ENCODE measurements at places on chromosomes 13 and 19.

DNA sequence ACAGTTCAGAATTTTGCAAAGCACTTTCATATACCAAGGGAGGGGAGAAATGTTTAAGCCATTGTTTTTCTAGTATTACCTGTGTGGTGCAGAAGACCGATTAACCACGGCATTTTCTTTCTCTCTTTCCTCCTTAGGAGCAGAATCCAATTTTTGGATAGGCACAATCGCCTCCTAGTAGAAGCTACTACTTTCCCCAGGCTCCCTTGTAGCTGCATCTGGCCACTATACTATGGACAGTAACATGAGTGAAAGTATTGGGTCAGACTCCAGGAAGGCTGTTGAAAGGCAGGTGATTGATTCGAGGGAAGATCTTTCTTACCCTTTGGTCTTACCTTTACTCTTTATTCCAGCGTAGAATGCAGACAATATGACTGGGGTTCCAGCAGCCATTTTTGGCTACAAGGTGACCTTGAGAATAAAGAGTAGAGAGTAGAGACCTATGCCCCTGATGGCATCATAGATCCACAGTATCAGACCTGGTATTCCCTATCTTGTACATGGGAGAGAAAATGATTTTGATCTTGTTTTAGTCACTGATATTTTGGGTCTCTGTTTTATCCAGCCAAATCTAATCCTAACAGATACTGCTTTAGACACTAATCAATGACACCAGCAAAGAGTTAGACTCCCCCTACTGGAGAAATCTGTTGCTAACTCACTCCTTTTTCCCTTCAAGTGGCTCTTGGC, 77.0 kb downstream of the LRRC63 start:
- DNase-seq, result peak; percentile 60

GRCh38 chr13:40576369-40576768, 90.1 kb downstream of the FOXO1 start:
- no peak for DNase-seq

DNA sequence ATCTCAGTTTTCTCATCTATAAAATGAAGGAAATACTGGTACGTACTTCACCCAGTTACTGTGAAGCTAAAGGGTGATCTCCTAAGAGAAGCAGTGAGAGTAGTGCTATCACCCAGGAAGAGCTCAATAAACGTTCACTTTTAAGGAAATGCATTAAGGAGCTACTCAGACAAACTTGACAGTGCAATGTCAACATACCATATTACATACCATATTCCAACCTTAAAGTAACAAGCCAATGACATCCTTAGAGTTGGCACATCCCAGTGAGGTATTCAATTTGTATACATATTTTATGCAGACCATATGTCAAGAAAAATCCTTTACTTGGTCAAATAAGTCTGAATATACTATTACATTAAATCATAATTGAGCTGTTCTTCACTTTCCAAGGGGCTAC, 7.0 kb downstream of the TBC1D4 start:
- no peak for DNase-seq

DNA sequence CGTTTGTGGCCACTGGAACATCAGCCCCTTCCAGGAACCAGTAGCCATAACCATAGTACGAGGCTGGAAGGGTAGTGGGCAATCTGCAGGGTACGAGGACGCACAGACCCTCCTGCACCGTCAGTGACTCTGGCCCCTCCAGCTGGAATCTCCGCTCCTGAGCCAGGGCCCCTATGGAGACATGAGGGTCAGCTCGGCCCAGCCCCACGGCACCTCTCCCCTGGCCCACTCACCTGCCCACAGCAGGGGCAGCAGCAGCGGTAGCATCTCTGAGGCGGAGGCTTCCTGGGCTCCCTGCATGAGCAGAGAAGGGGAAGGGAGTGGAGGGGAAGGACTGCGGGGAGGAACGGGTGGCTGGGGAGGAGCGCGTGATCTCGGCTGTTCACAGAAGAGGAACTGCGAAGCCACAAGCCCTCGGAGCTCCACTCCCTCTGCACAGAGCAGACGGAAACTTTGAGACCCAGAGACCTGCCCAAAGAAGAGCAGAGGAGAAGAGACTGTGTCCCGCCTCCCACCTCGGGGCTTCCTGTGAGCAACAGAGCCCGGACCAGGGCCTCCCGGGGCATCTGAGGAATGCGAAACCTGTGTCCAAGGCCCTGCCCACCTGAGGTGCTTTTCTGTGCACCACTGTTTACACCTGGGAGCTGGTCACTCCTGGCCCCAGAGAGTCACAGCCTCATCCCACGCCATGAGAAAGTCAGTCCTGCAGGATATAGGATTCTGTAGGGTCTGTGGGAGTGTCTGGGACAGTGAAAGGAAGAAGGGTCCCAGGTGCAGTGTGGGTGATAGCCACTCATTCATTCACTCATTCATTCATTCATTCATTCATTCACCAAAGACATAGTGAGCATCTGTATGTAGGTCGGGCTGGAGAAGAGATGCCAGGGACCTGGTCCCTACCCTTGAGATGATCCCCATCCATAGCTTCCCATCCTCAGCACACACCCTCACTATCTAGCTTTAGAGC, at the start of gene SIGLEC6:
Gene SIGLEC6 (minus strand): TSS at position 322 of the 967 bp plus-strand sequence. CDS start 22 bp downstream, at position 300.
- DNase-seq, result peak; percentile 88

DNA sequence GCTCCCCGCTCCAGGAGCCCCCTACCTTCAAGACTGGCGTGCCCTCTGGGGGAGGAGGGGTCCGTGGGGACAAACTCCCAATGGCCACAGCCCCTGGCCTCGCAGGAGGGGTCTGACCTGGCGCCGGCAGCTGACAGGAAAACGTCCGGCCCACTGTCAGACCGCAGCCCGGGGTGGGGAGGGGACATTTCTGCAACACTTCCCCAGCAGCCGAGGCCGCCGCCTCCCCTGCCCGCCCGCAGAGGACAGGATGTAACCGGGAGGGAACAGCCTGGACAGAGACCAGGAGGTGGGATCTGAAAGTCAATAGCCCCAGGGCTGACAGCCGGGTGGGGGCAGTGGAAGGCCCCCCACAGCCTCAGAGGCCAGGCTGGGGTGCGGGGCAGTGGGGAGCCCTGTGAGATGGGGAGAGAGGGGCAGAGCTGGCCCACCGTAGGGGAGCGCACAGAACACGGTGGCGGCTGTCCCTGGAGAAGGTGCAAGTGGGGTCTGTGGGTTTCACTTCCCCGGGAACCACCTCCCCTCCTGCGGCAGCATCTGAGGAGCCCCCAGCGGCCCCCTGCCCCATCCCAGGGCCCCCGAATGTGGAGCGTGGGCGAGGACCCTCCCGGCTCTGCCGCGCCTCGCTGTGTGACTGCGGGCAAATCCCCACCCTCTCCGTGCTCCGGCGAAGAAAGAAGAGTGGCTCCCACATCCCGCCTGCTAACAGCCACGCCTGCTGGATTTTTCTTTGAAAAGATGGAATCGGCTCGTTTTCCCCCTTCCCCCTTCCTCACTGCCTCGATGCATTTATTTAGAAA, at the start of gene PEAK3:
Gene PEAK3 (minus strand): TSS at position 114 of the 800 bp plus-strand sequence. CDS start 1,244 bp downstream, outside the sequence.
- DNase-seq, result peak; percentile 54

DNA sequence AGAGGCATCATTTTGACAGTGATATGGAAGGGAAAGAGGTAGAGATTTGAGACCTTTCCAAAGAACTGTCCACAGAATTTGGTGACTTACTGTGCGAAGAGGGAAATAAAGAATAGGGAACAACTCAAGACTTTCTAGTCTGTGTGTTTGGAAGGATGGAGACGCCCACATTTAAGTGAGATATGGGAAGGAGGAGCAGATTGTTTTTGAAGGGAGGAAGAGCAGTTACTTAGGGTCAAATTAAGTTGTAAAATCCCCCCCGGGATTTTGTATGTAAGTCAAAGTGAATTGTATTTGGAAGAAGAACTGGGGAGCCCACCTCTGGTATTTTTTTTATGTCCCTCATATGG, 1.2 kb downstream of the USPL1 start:
- no peak for DNase-seq

DNA sequence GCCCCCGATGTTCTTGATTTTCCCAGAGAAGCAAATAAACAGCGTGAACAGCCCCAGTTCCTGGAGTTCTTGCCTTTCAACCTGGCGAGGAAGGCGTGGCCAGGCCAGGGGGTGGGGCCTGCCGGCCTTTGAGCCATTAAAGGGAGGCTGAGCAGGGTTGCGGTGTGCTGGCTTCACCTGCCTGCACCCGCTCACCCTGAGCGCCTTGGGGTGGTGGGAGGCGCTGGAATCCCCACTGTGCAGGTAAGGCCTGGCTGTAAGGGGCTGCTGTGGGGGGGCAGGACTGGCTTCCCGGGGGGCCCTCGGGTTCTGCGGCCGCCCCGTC, 2.7 kb upstream of the MISP start:
- DNase-seq, result no peak

DNA sequence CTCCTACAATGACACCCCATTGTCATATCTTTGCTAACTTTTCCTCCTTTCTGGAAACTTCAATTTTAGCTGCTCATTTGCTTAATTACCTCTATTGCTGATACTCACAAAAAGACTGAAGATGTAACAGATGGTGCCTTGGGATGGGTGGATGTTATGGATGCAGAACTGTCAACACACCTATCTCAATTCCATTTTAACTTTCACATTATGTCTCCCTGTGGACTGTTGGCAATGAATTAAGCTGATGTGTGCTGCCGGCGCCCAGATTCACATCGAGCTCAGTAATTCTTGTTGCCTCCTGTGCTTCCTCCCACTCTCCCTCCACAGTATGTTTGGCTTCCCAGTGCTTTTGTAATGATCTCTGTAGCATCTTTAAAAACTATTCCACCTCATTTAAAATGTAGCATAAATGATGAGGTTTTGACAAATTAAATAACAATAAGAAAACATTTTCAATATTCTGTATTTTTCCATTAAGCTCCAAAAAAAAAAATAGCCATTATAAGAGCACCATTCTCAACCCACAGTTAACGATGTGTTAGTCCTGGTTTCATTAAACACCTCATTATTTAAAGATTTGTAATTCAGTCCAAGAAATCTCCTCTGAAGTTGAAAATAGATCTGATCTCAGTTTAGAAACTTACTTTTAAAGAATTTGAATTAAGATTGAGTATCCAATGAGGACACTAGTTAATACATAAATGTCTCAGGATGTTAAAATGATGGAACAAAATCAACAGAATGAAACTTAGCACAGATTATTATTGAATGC, 99.9 kb upstream of the FAM216B start:
- no peak for DNase-seq

GRCh38 chr13:51317262-51317661, 22.2 kb upstream of the SERPINE3 start:
- no peak for DNase-seq

GRCh38 chr19:51186323-51186722, 38.6 kb upstream of the CD33 start:
- DNase-seq, result no peak

GRCh38 chr13:80379245-80379644, 38.3 kb upstream of the SPRY2 start:
- no peak for DNase-seq

DNA sequence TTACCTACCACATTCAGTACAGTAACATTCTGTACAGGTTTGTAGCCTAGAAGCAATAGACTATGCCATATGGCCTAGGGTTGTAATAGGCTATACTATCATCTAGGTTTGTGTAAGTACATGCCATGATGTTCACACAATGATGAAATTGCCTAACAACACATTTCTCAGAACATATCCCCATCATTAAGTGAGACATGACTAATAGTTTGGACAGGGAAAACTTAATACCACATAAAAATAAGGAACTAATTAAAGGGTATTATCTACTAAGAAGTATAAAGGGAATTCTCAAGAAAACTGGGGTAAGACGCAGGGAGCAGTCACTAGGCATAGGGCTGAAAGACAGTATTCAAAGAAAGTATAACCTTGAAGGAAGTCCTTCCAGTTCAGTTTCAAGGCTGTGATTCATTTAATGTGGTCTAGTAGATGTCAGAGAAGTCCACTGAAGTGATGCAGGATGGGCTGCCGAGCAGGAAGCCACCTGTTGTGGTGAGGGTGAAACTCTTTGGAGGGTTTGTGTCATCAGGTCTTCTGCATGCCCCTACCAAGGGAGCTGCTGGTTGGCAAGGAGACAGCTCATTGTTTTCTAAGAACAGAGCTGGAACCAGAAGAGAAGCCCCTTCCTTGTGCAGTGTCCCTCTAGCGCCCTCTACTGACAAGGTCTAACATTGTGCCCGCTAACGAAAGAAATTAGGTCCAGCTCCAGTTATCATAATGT, 122.9 kb downstream of the OLFM4 start:
- peak; percentile 56 for DNase-seq

- no peak for DNase-seq
Observed at GRCh38 chr19:32566246-32566830, 14.7 kb upstream of the PDCD5 start.

- no peak for DNase-seq
Observed at GRCh38 chr13:37011002-37011401, 10.4 kb downstream of the EXOSC8 start.

DNA sequence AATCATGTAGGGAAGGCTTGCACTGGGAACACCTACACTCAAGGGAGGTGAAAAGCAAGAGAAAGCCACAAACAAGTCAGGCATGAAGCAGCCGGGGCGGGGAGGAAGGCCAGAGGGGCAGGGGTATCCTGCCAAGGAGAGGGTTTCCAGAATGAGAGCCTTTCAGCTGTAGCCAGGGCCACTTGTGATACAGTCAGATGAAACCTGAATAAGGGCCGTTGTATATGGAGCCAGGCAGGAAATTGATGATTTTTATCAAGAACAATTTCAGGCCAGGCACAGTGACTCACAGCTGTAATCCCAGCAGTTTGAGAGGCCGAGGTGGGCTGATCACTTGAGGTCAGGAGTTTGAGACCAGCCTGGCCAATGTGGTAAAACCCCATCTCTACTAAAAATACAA, 4.4 kb downstream of the TRPM4 start:
- no peak for DNase-seq

GRCh38 chr13:32429433-32429909, 1.5 kb upstream of the N4BP2L1 start:
- no peak for DNase-seq

- peak; percentile 32 for DNase-seq
Observed at GRCh38 chr19:12792051-12792852, 966 bp downstream of the JUNB start.
